ENCODE measurements at places on chromosomes 6 and 20.

DNA sequence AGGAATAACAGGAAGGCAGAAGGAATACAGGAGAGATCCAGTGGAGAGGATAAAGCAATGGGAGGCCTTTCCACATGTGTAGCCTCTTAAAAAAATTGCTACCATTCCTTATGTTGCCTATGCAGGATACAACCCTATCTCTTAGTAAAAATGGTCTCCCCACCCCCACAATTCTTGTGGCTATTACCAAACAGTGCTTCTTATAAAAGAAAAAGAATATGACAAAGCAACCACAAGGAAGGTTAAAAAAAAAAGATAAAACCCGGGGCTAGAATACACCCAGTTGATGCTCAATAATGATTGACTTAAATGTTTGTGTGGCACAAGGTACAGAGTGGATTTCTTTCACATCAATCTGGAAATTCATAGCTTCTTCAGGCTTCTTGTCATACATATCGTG is 250.9 kb downstream of the HIVEP2 start:
- DNase-seq = no peak

- no peak for DNase-seq
Measured at GRCh38 chr20:45034436-45034835, 66.5 kb downstream of the KCNS1 start.

GRCh38 chr6:123681957-123682462 is 45.3 kb upstream of the TRDN start:
- DNase-seq = no peak

DNA sequence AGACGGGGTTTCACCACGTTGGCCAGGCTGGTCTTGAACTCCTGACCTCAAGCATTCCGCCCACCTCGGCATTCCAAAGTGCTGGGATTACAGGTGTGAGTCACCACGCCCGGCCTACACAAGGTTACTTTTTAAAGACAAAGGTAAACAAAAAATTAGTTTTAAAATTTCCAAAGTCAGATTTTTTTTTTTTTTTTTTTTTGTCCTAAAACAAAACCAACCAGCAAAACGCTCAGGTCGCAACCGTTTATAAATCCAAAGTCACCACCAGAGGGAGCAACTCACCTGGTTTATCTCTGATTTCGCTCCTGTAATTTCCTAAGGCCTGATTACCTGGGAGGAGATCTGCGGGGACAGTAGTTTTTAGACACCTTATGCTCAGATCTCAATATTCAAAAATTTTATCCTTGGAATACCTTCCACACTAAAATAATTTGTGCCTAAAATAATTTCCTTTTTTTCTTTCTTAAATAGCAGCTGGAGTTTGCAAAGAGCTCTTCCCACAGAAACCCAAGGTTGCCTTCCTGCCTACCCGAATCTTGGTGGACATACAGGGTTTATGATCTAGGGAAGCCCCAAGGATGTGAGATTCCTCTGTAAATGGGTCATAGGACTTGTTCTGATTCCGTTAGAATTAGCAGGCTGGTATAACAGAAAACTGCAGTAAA is 19.8 kb upstream of the TREM1 start:
- no peak for DNase-seq

All from stimulated activated CD4-positive, alpha-beta T cell treated with anti-CD3 and anti-CD28 coated beads, Interleukin-1b, Interleukin-23, amount 100 ng/mL, for 4 hours (primary cell).